ENCODE measurements at places on chromosomes 3 and 15.

DNA sequence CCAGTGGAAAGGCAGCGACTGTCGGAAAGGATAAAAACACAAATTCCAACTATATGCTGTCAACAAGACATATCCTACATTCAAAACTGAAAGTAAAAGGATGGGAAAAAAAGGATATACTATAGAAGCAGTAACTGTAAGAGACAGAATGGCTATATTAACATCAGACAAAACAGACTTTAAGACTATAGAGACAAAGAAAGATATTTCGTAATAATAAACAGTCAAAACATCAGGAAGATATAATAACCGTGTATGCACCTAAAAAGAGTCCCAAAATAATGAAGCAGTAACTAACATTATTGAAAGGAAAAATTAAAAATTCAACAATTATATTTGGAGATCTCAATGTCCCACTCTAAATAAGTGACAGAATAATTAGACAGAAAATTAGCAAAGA lies 48.2 kb downstream of the ZNF148 start:
- DNase-seq: no peak

DNA sequence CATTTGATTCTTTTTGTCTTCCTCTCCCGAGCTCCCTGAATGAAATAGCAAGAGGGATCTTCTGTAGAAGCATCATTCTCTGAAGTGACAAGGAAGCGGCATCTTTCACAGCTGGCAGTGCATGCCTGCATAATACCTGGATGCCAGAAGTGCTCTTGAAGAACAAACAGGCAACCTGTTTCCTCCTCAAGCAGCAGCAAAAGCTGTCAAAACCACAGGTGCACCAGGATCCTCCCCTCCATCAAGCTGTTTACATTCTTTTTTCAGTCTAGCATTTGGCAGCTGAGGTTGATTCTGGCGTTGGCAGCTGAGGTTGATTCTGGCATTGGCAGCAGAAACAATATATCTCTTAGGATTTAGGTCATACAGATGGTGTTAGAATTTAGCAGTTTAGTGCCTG lies 979.0 kb downstream of the TUSC7 start:
- no peak for DNase-seq

GRCh38 chr15:42010434-42010833 lies 10.4 kb downstream of the PLA2G4E start:
- no peak for DNase-seq

- DNase-seq: no peak
Observed at GRCh38 chr15:66237513-66238235, 15.9 kb downstream of the MEGF11 start.

- DNase-seq: peak; percentile 70
Observed at GRCh38 chr15:31148297-31149087, 47.0 kb upstream of the TRPM1 start.

DNA sequence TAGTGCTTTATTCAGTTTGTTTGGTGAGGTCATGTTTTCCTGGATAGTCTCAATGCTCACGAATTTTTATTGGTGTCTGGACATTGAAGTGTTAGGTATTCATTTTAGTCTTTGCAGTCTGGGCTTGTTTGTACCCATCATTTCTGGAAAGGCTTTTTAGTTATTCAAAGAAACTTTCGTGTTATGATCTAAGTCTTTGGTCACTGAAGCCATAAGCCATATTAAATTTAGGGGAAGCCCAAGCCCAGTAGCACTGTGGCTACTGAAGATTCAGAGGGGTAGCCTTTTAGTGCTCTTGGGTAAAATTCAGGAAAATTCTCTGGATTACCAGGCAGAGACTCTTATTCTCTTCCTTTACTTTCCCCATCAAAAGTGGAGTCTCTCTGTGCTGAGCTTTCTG lies 56.2 kb upstream of the PEX5L start:
- no peak for DNase-seq

DNA sequence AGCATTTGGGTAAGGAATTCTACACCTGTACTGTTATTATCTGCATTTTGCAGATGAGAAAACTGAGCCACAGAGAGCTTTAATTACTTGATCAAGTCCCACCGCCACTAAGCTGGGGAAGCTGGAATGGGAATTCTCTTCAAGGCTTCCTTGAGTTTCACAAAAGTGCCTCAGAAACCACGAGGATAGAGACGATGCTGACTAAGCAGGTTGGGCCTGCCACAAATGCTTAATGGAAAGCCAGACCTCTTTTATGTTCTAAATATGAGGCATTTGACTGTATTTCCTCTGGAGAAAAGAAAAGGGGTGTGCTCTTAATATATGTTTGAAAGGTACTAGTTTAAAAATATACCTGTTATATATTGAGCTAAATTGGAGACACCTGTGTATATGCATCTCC lies 34.7 kb downstream of the ADAMTS9 start:
- no peak for DNase-seq

GRCh38 chr3:113439606-113440005 lies 1.7 kb downstream of the CFAP44 start:
- DNase-seq: no peak

DNA sequence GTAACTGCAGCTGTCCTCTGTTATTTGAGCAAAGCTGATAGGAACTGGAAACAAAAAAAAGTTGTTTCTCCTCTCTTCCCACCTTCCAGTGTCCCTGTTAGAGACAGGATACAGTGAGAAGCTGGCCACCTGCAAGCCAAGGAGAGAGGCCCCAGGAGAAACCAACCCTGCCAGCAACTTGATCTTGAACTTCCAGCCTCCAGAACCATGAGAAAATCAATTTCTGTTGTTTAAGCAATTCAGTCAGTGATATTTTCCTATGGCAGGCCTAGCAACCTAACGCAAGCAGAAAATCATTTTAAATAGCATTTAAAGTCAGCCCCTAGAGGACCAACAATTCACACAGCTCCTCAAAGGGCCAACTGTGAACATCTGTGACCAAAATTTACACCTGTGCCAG lies 291.3 kb downstream of the OXSM start:
- no peak for DNase-seq

DNA sequence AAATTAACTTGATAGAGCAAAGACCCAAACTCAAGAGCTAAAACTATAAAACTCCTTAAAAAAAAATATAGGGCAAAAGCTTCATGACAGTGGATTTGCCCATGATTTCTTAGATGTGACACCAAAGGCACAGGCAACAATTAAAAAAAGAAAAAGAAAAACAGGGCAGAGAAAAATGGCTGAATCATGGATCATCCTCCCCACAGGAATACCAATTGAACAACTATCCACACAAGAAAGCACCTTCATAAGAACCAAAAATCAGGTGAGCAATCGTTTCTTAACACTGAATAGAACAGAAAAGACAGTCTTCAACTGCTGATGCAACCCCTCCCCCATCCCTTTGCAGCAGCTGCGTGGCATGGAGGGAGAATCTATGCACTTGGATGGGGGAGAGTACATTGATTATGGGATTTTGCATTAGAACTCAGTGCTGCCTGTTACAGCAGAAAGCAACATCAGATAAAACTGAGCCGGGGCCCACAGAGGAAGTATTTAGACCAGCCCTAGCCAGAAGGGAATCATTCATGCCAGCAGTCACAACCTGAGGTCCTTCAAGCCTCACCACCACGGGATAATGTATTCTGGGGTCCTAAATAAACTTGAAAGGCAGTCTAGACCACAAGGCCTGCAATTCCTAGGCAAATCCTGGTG lies 15.7 kb downstream of the C3orf33 start:
- DNase-seq: peak; percentile 22

- DNase-seq: no peak
Observed at GRCh38 chr3:158810823-158811724, 9.2 kb downstream of the MFSD1 start.

- peak; percentile 62 for DNase-seq
Observed at GRCh38 chr3:138946663-138947494, at the start of the genes FOXL2 and FOXL2NB. TSS of gene FOXL2 (minus strand) at chr3:138947137. CDS start at chr3:138946722, 415 bp downstream. TSS of gene FOXL2NB (plus strand) at chr3:138947217. CDS start at chr3:138947365, 148 bp downstream.

- peak; percentile 89 for DNase-seq
Observed at GRCh38 chr3:112333002-112333380, at the start of gene CD200. TSS of gene CD200 (plus strand) at chr3:112333156. CDS start at chr3:112333213, 57 bp downstream.

- no peak for DNase-seq
Observed at GRCh38 chr15:89666184-89666857, 11.1 kb upstream of the KIF7 start.

DNA sequence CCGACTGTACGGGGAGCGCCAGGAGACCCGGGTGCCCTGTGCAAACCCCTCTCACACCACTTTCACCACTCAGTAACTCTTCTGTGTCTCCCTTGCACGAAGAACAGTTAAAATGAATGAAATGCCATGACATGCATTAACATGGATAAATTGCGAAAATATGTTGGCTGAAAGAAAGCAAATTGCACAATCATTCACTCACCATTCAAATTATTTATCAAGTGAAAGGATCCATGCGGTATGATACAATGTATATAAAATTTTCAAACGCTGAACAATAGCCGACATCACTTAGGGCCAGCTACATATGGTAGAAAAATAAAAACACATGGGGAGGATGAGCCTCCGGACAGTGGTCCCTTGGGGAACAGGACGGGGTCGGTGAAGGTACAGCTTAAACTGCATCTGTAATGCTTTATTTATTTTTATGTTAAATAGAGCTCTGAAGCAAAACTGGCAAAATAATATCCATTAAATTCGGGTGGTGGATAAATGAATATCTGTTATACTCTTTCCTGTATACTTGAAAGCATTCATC lies 45.9 kb downstream of the SLC12A8 start:
- DNase-seq: no peak

DNA sequence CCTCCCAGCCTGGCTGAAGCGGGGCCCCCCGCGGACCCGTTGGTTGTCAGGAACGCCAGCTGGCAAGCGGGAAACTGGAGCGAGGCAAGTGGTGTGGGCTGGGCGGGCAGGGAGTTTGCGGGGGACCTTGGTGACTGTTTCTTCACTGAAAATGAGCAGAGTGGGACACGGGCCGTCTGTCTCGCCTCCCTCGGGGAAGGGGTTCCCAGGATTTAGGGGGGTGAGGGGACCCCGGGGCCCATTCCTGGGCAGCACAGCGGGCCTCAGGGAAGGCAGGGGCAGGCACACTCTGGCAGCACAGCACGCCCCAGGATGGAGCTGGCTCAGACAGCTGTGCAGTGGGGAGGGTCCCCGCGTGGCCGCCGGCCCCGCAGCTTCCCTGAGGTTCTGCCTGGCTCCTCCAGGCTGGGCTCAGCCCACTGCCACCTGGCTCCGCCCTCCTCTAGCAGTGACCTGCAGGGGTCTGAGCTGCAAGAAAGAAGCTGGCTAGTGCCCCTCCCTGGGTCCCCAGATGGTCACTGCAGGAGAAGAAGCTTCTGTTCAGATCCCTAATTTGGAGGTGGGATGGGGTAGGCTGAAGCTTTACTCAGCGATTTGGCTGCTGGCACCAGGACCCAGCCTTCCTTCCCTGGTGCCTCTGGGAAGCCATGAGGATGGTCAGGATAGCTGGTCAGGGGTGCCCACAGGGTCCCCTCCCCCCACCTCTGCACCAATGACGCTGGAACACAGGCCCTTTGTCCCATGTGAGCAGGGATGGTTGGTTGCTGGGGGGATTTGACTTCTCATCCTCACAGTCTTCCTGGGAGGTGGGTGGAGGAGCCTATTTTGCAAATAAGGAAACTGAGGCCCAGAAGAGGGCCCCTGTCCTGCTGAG lies 90.4 kb downstream of the TBC1D2B start:
- no peak for DNase-seq

DNA sequence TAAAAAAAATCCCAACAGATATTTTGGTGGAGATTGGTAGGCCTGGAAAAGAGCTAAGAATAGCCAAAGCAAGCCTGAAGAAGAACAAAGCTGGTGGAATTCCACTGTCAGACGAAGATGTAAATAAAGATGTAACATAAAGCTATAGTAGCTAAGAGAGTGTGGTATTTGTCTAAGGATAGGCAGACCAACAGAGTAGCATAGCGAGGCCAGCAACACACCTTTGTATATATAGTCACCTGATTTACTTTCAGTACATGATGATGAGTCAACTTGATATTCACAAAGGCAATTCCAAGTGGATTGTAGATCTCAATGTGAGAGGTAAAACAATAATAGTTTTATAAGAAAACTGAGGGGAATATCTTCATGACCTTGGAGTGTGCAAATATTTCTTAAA lies 53.6 kb upstream of the SYN2 start:
- no peak for DNase-seq

GRCh38 chr3:59865351-59865750 lies 815.5 kb upstream of the CFAP20DC start:
- DNase-seq: no peak

GRCh38 chr3:160797356-160797755 lies 41.3 kb downstream of the PPM1L start:
- no peak for DNase-seq

DNA sequence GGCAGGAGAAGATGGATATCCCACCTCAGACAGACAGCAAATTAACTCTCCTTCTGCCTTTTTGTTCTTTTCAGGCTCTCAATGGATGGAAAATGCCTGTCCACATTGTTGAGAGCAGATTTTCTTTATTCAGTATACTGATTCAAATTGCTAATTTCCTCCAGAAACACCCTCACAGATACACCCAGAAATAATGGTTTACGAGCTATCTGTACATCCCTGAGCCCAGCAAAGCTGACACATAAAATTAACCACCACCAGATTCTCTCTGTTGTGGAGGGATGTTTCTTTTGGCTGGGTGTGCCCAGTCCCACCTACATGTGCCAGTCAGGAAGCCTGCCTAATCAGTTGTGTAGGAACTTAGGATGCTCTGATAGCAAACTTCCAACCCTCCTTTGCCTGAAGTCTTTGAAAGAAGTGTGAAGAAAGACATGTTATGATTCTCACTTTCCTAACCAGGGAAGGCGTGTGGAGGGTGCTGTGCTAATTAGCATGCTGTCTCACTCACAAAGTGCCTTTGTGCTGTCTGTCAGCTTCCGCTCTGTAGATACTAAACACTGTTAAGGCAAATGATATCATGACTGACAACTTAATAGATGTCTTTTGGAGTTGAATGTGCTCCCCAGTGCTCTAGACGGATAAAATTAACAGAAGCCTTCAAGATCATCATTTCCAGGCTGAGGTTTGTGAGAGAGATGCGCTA lies 208.5 kb downstream of the CLSTN2 start:
- no peak for DNase-seq

GRCh38 chr3:100492059-100493006 lies at the start of gene TMEM45A:
TSS of gene TMEM45A (plus strand) at chr3:100492619. CDS start at chr3:100555212, 62,593 bp downstream.
- DNase-seq: peak; percentile 96

GRCh38 chr15:101039461-101039860 lies 120.3 kb downstream of the LRRK1 start:
- DNase-seq: no peak
